Heart left ventricle (tissue), 16 donors: ENCODE measurements at places on chromosomes 11 and 22. TPM values are rescaled to one million over a fixed set of nuclear protein-coding genes. Genes with fewer than 3 reads are reported as not detected.

GRCh38 chr11:79108851-79109250 is 332.0 kb downstream of the TENM4 start:
- DNase-seq: no peak

DNA sequence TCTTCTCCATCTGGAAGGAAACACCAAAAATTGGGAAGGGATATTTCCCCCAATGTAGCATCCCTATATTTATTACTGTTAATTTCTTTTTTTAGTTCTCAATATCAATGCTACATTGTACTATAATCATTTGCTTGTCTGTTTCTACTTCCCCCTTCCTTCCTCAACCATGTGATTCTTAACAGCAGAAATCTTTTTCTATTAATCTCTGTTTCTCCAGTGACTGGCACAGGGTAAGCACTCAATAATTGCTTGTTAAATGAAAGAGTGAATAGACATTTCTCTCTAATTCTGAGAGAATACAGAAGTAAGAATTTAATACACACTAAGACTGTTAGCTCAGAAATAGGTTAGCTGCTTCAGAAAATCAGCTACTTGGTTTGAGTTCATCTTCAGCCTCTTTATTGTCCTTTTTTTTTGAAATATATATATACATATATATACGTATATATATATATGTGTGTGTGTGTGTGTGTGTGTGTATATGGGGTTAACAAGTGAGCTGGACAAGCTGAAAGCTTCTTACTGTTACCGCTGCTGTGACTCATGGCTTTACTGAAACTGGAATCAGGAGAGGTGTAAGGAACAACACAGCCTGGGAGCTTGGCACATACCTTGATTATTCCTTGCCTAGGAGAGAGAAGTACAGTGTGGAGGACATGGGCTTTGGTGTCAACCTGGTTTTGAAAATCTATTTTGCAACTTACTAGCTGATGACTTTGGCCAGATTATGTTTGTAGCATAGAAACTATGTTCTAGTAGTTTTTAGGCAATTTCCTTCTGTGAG is 26.2 kb upstream of the PDE3B start:
- DNase-seq: no peak

DNA sequence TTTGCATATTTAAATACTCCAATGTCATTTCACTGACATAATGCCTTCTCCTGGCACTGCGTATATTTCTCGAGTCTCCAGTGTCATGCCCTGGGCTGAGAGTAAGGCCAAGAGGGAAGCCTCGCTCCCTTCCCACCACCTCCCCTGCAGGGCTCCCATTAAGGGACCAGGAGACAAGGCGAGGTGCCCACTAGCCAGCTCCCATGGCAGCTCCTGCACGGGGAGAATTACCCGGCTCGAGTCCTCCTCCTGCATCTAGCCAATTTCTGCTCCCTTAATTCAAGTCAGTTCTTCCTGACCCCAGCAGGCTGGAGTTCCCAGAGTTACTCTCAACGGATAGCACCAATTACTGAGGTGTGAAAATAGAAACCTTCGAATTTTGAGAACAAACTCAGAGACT is 31.9 kb downstream of the OPCML start:
- no peak for DNase-seq

DNA sequence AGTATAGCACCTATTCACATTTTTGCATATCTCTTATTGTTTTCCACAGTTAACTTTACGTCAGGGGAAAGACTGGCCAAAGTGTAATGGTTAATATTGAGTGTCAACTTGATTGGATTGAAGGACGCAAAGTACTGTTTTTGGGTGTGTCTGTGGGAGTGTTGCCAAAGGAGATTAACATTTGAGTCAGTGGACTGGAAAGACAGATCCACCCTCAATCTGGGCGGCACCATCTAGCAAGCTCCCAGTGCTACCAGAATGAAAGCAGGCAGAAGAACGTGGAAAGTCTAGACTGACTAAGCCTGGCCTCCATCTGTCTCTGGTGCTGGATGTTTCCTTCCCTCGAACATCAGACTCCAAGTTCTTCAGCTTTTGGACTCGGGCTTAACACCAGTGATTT is 1900.7 kb upstream of the RAG2 start:
- no peak for DNase-seq

- DNase-seq: peak; percentile 40
These were observed 11.2 kb upstream of the IGLL1 start for GRCh38 chr22:23591201-23591791.

Gene LARGE1
- total RNA-seq: 107 TPM

- DNase-seq: peak; percentile 94
These were observed at the start of gene FAM89B for GRCh38 chr11:65572356-65573051. FAM89B (plus strand) TSS chr11:65572538; CDS start chr11:65572670, 132 bp downstream.

Gene MRGPRX1
- not detected for total RNA-seq

Gene GLYATL1
- total RNA-seq: not detected

GRCh38 chr11:117986981-117987574 is 884 bp downstream of the IL10RA start:
- no peak for DNase-seq

- no peak for DNase-seq
These were observed 55.2 kb upstream of the TOP3B start for GRCh38 chr22:22037740-22038139.

Gene MRGPRD
- not detected for total RNA-seq

Gene PTPMT1
- 22.7 TPM for total RNA-seq
